NCI-H82 (cell line): ENCODE measurements at places on chromosomes 4 and X.

DNA sequence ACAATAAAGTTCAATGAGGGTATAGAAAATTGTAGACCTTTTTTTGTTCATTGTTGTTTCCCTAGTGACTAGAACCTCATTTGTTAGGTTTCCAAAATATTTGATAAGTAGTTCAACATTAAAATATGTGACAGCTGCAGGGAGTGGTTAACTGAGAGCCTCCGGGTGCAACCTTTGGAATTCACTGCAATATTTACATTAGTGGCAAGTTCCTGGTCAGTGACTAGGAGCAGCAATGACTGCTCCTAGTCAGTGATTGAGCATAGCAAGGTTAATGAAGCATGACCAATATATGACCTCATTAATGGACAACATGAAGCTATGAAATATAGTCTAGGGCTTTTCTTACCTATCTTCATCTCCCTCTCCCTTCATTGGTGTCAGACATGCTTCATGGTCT lies 65.8 kb upstream of the FAM47A start:
- DNase-seq: no peak

DNA sequence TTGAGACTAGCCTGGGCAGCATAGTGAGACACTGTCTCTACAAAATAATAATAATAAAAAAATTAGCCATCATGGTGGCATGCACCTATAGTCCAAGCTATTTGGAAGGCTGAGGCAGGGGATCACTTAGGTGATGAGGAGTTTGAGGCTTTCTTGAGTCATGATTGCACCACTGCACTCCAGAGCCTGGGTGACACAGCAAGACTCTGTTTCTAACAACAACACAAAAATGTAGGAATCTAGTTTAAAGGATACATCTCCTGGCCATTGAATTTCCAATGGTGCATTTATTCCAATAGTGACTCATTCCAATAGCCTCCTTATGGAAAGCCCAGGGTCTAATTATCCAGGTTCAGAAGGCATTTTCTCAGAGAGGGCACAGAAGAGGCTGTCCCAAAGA lies 21.9 kb upstream of the HERC6 start:
- no peak for DNase-seq

GRCh38 chr4:6018331-6018730 lies at the start of gene C4orf50:
Gene C4orf50, minus strand, starts transcription at chr4:6018431.
- DNase-seq: no peak

DNA sequence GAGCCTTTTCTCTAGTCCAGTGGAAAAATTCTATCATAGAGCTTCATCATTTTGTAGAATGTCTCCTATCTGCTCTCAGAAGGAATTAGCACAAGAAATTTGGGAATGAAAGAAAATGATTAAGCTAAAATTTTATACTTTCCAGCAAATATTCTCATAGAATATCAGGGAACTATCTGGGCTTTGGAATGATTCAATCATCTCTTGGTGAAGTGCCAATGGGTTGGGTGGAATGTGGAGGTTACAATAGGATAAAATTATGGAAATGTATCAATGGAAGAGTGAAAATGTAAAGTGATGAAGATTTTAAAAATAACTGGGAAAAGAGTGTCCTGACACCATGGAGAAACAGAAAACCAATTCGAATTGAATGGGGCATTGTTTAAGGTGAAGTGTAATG lies 119.0 kb upstream of the MID1 start:
- DNase-seq: no peak

GRCh38 chr4:116024954-116025708 lies 911.7 kb upstream of the NDST4 start:
- no peak for DNase-seq

GRCh38 chr4:24867766-24868296 lies 45.0 kb downstream of the CCDC149 start:
- DNase-seq: no peak

DNA sequence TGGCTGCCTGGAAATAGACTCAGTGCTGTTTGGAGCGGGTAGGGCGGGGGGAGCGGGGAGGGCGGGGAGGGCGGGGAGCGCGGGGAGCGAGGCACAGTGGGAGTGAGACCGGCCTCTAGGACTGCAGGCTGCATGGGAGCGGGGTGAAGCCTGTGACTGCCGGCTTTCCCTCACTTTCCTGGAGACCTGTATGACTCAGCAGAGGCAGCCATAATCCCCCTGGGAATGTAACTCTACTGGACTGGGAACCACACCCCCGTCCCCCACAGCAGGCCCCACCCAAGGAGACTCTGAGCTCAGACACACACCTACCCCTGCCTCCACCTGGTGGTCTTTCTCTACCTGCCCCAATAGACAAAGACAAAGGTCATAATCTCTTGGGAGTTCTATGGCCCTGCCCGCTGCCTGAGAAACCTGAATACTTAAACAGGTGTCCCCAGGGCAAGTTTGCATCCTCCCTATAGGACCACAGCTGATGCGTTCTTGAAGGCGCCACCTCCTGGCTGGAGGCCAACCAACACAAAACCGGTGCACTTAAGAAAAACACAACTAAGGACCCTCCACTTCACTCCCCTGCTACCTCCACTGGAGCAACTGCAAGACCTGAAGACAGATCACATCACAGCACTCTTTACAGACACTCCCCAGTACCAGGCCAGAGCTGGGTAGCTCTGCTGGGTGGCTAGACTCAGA lies 18.0 kb downstream of the HDAC8 start:
- peak; percentile 42 for DNase-seq

DNA sequence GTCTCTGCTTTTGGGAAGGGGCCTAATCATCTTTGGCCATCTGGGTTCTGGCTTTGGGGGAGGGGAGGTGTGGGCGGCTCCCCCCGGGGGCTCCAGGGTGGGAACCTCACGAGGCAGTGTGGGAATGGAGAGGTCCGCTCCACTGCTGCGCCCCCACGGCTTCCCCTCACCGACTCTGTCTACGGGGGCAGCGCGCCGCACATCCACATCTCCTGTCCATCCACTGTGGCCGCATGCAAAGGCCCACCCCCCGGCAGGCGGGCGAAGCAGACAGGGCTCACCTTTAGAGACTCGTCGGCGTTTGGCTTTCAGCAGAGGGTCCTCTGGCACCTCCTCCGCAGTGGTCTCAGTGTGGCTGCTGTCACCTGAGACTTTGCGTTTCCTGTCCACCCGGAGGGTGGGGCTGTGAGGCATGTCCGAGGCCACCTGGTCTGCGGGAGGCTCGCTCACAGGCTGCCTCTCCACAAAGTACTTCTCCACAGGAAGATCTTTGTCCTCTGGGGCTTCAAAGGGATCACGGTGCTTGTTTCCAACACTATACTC lies 33.6 kb downstream of the BCOR start:
- DNase-seq: no peak
